ENCODE measurements at places on chromosomes 16 and 17.

DNA sequence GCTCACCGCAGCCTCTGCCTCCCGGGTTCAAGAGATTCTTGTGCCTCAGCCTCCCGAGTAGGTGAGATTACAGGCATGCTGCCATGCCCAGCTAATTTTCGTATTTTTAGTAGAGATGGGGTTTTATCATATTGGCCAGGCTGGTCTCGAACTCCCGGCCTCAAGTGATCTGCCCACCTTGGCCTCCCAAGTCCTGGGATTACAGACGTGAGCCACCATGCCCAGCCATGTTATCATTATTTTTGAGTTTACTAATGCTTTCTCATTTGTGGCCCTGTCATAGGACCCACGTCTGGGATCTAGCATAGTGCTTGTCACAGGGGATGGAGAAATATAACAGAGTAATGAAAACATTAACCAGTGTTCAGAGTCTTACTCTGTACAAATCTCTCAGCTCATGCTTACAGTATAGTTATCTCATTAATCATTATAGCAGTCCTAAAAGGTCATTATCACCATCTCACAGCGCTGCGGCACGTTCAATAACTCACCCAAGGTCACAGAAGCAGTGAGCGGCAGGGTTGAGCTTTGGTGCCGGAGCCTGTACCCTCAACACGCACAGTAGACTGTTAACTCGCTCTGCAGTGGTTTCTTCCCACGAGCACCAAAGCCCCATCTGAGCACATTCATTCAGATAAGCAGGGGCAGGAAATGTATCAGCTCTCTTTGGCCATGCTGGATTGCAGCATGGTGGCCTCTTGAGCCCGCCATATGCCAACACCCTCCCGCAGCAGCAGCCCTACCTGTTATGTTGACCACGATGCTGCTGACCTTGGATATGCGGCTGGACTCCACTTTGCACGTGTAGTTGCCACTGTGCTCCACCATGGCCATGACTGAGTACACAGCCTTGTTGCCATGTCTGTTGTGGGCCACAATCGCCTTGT lies 21.4 kb downstream of the PECAM1 start:
- no peak for DNase-seq

- DNase-seq, result no peak
Measured at GRCh38 chr17:67663457-67663856, 54.3 kb upstream of the NOL11 start.

GRCh38 chr17:16915752-16916556 lies 56.0 kb downstream of the TNFRSF13B start:
- DNase-seq, result peak; percentile 69

- DNase-seq, result no peak
Measured at GRCh38 chr17:36085765-36086164, 4.2 kb downstream of the CCL3 start.

DNA sequence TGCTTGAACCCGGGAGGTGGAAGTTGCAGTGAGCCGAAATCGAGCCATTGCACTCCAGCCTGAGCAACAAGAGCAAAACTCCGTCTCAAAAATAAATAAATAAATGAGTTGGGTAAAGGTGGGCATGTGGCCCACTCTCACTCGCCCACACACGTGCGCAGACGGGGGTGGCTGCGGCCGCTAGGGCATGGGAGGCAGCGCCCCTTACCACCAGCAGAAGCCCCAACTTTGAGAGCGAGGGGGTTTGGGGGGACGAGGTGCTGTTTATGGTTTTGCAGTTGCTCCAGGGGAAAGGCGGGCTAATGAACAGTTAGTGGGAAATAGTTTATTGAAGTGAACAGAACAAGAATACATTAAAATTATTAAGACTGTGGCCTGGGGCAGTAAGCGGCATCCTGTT lies 14.9 kb upstream of the RBFOX3 start:
- DNase-seq, result no peak

- no peak for DNase-seq
Measured at GRCh38 chr17:59707971-59708430, 547 bp downstream of the VMP1 start.

DNA sequence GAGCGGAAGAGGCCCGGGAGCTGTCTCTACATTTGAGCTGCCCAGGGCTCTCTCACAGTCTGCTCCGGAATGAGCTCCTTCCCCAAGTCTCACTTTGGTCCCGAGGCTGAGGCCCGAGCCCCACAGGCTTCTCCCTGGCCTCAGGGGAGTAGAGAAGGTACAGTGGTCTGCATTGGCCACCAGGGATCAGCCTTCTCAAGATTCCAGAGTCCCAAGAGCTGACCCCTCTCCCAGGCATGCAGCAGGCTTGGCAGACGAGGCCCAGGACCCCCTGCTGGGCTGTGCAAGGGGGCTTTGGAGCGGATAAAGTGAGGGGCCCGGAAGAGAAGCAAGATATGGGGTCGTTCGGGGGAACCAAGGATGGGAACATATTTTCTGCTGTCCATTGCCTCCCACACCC lies 3.1 kb downstream of the PRSS27 start:
- DNase-seq, result no peak

DNA sequence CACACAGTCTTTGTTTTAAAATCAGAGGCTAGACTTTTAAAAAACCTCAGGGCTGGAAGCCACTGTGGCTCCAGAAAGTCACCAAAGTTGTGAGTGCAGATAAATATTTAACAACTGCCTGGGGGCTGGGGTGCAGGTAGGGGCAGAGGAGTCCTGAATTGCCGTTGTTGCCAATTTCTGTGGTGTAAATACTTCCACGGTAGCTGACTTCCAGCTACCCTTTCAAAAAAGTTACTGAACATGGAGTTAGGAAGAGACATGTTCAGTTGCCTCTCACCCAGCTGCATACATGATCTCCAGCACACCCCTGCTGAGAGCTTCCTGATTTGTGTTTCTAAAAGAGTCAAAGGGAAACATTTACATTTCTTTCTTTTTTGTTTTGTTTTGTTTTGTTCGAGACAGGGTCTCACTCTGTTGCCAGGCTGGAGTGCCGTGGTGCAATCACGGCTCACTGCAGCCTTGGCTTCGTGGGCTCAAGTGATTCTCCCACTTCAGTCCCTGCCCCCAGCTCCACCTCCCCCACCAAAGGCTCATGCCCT lies 58.7 kb downstream of the PLXDC1 start:
- peak; percentile 12 for DNase-seq
